ENCODE measurements at places on chromosomes 11 and 22.

GRCh38 chr22:49079027-49079725 lies 748.5 kb downstream of the BRD1 start:
- DNase-seq = no peak

DNA sequence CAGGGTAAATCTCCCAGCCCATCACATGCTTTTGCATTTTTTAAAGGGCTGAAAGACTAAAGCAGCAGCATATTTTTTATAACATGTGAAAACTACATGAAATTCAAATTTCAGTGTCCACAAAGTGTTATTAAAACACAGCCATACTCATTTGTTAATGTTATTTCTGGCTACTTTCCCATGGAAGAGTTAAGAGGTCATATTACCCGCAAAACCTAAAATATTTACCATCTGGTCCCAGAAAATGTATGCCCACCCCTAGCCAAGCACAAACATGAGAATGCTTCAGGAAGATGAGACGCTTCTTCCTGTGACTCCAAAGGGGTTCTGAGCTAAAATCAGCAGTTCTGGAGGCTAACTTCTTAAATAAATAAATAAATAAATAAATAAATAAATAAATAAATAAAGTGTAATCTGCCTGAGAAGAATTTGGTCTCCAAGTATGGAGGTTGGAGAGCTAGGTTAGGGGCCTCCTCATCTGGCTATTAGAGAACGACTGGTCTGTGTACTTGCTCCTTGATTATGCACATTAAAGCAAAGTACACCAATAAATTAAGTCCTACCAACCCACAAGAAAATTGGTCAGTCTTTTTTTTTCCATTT lies 9.7 kb downstream of the IMMP1L start:
- no peak for DNase-seq

DNA sequence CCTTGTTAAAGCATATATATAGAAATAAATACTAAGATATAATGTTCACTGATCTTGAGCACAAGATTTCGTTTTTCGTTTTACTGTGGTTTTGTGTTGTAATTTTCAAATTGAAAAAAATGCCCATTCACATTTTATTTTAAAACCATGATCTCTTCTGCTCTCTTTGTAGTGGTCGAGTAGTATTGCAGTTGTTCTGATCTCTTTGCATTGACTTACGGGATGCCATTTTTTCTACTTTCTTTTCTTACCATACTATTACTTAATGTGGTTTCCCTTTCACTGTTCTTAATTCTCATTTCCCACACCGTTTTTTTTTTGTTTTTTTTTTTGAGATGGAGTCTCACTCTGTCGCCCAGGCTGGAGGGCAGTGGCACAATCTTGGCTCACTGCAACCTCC lies 289.6 kb downstream of the DYNC2H1 start:
- no peak for DNase-seq

DNA sequence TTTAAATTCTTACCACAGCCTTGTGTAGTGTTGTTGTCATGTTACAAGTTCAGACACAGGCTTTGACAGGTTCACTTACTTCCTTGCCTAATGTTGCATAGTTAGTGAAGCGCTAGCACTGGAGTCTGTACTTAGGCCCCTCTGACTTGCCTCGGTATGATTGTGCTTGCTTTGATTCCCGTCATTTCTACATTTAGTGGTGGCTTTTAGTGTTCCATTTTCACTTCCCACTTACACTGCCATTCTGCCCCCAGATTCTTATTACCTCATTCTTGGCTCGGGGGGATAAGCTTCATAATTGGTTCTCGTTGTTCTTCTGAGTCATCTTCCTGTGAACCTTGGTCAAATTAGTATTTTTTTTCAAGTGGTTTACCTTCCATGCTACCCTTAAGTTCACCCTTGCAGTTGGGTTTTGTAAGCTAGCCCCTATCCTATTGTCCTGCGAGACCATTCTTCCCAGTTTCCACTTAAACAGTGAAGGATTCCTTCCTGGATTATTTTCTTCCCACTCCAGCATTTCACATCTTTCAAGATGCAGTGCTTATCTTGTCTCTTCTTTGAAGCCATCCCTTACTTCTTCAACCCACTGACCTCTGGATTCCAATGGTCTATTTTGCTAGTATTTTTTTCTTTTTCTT lies 68.7 kb downstream of the DDX10 start:
- peak; percentile 30 for DNase-seq

- no peak for DNase-seq
Measured at GRCh38 chr11:111310723-111311122, 12.4 kb downstream of the POU2AF3 start.

DNA sequence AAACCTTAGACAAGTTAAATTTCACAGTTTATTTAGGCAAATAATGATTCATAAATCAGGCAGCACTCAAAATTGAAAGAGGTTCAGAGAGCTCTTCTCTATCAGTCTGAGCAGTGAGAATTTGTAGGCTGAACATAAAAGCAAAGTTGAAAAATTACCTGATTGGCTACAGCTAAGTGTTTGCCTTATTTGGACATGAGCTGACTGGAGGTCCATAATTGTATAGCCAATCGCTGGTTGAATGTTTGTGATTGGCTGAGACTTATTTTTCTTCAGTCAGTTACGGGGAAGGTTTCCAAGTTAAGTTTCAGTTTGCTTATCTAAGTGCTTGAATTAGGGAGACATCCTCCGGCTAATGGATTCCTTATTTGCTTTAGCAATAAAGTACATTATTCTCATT lies 527.5 kb downstream of the CNTN5 start:
- no peak for DNase-seq

- no peak for DNase-seq
Measured at GRCh38 chr11:129611661-129612446, 203.8 kb upstream of the TMEM45B start.

- DNase-seq = no peak
Measured at GRCh38 chr11:126268361-126268707, 361 bp downstream of the SRPRA start.

DNA sequence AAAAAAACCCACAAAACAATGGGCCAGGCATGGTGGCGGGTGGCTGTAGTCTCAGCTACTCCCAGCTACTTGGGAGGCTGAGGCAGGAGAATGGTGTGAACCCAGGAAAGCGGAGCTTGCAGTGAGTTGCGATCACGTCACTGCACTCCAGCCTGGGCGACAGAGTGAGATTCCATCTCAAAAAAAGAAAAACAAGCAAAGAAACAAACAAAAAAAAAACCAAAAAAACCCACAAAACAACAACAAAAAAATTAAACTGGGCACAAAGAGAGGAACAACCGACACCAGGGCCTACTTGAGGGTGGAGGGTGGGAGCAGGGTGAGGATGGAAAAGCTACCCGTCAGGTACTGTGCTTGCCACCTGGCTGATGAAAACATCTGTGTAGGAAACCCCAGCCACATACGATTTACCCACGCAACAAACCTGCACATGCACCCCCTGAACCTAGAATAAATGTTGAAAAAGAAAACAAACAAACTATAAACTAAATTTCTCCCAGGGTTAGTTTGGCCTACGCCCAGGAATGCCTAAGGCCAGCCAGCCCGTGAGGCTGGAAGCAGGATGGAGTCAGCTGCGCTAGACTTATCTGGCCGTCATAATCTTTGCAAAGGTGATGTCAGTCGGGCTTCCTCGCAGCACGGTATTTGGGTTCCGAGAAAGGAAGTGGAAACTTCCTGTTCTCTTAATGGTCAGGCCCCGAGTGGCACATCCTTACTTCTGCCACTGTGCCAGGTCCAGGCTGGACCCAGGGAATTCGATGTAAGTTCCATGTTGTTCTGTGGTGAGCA lies 21.9 kb upstream of the CYB5R3 start:
- DNase-seq = no peak

DNA sequence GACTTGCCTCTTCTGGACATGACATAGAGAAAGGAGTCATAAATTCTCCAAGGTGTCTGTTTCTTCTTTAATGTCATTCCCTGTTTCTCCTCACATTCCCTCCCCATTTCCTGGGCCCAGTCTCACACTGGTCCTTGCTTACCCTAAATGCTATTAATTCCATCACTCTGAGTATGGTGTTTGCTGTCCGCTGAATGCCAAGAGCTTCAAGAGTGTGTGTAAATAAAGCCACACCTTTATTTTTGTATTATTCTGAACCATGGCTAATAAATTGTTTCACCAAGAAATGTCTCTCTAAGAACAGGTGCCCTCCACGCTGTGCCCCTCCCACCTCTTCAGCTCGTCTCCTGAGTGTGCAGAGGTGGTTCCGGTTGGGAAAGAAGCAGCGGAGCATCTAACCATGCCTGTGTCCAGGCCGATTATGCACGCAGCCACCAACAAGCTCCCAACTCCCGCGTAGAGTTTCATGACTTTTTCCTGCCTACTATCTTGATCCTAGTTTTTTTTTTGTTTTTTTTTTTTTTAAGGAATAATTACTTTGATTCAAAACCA lies 8.6 kb downstream of the TMEM121B start:
- DNase-seq = no peak

DNA sequence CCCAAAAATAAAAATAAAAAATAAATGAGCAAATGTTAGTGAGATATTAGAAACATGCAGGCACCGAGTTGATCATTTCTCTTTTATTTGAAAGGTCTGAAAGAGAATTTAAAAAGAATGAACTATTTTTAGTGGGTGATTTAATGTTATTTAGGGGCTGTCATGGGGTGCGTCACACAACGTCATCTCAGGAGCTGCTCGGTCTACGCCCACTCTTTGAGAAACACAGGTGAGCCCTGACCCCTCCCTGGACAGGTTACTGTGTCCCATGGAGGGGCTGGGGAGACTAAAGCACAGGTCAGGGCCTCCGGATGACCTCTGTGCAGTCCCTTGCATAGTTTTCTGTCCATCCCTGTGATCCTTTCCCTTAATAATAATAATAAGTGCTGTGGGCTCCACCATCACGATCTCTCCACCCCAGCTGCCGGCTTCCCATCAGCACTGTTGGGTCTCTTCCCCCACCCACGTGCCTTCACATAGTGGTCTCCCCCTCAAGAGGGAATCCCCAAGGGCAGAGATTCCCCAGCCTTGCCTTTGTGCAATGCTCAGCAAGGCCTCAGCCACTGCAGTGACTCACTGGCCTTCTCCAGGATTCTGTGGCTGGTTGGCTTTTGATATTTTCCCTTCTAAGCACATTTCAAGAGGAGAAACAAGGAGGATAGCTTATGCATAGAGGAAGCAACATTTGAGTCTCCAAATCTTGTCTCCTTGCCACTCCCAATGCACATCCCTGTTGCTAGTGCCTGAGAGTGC lies 159.9 kb downstream of the TTC17 start:
- peak; percentile 19 for DNase-seq

DNA sequence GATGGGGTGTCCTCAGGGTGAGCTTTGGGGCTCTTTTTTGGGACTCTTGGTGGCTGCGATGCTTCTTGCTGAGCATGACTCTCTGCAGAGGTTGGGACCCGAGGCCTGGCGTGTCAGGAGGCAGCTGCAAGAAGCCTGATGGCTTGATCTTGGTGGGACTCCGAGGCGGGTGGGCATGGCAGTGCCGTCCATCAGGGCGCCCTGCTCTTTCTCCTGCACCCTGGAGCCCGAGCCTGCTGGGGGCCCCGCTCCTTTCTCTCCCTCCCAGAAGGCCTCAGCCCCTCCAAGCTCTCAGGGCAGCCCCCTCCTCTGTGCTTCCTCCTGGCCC lies 432.7 kb downstream of the TBC1D22A start:
- no peak for DNase-seq

GRCh38 chr11:72856551-72857345 lies 42.5 kb downstream of the ATG16L2 start:
- DNase-seq = no peak

GRCh38 chr22:22181341-22181850 lies 63.2 kb upstream of the VPREB1 start:
- DNase-seq = no peak

GRCh38 chr22:28120691-28121592 lies 201.9 kb upstream of the PITPNB start:
- DNase-seq = no peak

- peak; percentile 55 for DNase-seq
Measured at GRCh38 chr11:1825039-1825740, 9.6 kb upstream of the SYT8 start.

DNA sequence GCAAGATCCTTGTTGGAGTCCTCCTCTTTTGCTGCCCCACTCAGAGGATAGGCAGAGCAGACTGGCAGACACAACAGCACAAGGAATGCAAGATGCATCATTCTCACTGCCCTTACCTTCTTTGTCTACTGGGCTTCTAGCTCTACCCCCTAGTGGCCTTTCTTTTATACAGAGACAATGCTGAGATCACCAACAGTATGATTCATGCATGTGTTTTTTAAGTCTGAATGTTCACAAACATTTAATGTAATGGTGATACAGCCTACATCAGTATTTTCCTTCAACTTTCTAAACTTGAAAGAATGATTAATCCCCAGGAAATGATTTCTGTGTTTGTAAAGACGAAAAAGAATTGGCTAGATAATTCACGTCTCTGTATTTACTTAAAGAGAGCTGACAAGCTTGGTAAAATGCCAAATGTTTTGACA lies at the start of gene MMP10:
Gene MMP10, minus strand, starts transcription at position 138 of the 428 bp plus-strand sequence. Its CDS starts 37 bp downstream, at position 101.
- DNase-seq = no peak

DNA sequence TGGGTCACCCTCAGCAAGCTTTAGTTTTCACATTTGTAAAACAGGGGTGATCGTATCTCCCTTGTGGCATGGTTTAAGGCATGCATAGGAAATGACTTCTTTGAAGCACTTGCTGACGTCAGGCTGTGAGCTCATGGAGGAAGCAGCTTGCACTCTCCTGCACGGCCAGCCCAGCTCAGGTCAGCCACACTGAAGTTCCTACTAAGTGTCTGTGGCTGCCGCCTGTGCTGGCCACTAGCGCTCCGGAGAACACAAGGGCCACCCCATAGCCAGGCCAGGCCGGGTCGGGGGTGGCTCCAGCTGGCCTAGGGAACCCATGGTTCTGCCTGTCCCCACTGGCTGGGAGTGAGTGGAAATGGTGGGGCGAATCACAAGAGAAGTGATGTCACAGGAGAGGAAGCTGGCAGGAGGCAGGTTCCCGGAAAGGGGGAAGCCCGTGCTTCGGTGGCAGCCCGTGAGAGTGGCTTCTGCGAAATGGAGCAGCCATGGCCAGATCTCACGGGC lies 28.2 kb downstream of the KCTD17 start:
- DNase-seq = peak; percentile 80
